CD8-positive, alpha-beta memory T cell (primary cell): ENCODE measurements at places on chromosomes 2 and 18. TPM values are rescaled to one million over a fixed set of nuclear protein-coding genes. Genes with fewer than 3 reads are reported as not detected.

- H3K36me3 ChIP-seq, result no peaks in the 10 kb centered on the region
- H3K4me3 ChIP-seq, result no peak overlapping the region
- no peak for DNase-seq
- H3K4me1 ChIP-seq, result no peaks in the 10 kb centered on the region
These were observed 418.9 kb downstream of the IRS1 start for GRCh38 chr2:226380679-226381078.

DNA sequence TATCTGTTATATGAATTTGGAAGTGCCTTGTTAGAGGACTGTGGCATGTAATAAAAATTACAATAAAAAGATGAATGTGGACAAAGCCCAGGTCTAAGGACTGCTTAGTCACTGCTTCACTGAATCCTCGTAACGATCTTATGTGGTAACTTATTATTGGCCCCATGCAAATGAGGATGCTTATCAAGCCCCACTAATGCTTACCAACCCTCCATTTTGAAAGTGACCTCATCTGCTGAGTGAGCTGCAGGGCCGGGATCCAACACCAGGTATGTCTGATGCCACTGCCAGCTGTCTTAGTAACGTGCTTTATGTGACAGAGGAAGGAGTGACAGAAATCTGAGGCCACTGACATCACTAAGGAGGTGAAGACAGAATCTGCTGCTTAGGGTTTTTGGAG lies 65.3 kb upstream of the CCDC85A start:
- H3K36me3 ChIP-seq, result no peaks in the 10 kb centered on the region
- DNase-seq, result no peak
- H3K27ac ChIP-seq, result no peak overlapping the region
- no peaks in the 10 kb centered on the region for H3K4me1 ChIP-seq

Gene IHH
- total RNA-seq, result not detected

DNA sequence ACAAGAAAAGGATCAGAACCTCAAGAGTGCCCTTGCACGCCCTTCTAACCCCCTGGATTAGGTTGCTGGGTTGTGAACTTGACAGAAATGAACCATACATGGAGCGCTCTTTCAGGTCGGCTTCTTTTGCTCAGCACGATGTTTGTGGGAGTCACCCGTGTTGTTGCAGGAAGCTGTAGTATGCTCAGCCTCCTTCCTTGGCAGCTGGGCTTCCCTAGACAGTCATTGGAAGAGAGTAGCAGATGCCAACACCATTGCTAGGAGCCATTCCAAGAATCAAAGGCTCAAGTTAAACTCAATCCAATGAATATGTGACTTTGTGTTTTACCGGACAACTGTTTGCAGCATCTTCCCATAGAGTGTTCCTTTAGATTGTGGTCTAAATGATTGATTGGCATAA lies 47.0 kb downstream of the RAB12 start:
- no peaks in the 10 kb centered on the region for H3K36me3 ChIP-seq
- no peaks in the 10 kb centered on the region for H3K27me3 ChIP-seq
- DNase-seq, result no peak
- H3K27ac ChIP-seq, result no peak overlapping the region
- H3K4me3 ChIP-seq, result no peak overlapping the region

GRCh38 chr2:176104316-176105077 lies 2.6 kb upstream of the HOXD11 start:
- no peaks in the 10 kb centered on the region for H3K36me3 ChIP-seq
- H3K27ac ChIP-seq, result no peak overlapping the region
- no peak overlapping the region for H3K4me3 ChIP-seq
- no peaks in the 10 kb centered on the region for H3K4me1 ChIP-seq
- H3K27me3 ChIP-seq, result peaks cover 78% of the 10 kb centered on the region
- no peak for DNase-seq

- H3K27ac ChIP-seq, result no peak overlapping the region
- H3K4me1 ChIP-seq, result no peaks in the 10 kb centered on the region
- no peaks in the 10 kb centered on the region for H3K36me3 ChIP-seq
- DNase-seq, result no peak
These were observed 24.8 kb downstream of the KCNK3 start for GRCh38 chr2:26717362-26717761.

DNA sequence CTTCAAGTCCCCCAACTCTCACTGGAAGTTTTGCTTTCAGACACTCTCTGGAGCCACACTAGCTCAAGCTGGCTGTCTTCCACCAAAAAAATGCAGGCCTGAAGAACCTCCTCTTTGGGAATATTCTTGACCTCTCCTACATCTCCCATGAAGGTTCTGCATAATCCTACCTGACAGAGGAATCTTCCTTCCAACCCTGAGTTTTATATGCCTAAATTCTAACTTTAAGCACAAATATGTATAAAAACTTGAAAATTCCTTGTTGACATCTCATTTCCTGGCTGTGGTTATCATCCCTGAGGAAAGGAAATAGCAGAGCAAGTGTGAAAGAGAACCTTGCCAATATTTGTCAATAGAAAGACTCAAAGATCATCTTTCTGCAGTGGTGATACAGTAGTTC lies 249.0 kb downstream of the LPIN1 start:
- H3K4me3 ChIP-seq, result no peak overlapping the region
- no peaks in the 10 kb centered on the region for H3K27me3 ChIP-seq
- DNase-seq, result no peak
- no peak overlapping the region for H3K27ac ChIP-seq

Gene SIX3
- total RNA-seq, result not detected

Gene SMAD2
- total RNA-seq, result 337 TPM

DNA sequence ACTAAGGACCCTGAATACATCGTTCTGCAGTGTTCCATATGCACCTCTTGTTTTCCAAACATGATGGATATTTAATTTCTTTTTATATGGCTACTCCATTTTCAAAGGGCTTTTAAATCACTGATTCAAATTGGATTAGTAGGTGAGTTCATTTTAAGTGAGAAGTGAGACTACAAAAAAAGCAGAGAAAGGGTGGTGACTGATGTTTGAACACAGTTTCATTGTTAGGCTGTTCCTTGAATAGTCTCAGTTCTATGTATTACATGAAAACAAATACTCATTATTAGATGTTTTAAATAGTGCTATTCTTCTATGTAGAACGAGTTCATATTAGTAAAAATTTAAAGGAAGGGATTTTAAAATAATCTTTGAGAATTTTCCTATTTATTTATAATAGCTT lies 72.7 kb upstream of the STON1 start:
- no peak overlapping the region for H3K4me3 ChIP-seq
- H3K36me3 ChIP-seq, result peaks cover 39% of the 10 kb centered on the region
- no peaks in the 10 kb centered on the region for H3K27me3 ChIP-seq
- H3K27ac ChIP-seq, result no peak overlapping the region

GRCh38 chr2:149715005-149715592 lies 127.5 kb upstream of the MMADHC start:
- H3K36me3 ChIP-seq, result no peaks in the 10 kb centered on the region
- H3K27ac ChIP-seq, result no peak overlapping the region
- no peaks in the 10 kb centered on the region for H3K4me1 ChIP-seq

Gene MROH2A
- not detected for total RNA-seq

DNA sequence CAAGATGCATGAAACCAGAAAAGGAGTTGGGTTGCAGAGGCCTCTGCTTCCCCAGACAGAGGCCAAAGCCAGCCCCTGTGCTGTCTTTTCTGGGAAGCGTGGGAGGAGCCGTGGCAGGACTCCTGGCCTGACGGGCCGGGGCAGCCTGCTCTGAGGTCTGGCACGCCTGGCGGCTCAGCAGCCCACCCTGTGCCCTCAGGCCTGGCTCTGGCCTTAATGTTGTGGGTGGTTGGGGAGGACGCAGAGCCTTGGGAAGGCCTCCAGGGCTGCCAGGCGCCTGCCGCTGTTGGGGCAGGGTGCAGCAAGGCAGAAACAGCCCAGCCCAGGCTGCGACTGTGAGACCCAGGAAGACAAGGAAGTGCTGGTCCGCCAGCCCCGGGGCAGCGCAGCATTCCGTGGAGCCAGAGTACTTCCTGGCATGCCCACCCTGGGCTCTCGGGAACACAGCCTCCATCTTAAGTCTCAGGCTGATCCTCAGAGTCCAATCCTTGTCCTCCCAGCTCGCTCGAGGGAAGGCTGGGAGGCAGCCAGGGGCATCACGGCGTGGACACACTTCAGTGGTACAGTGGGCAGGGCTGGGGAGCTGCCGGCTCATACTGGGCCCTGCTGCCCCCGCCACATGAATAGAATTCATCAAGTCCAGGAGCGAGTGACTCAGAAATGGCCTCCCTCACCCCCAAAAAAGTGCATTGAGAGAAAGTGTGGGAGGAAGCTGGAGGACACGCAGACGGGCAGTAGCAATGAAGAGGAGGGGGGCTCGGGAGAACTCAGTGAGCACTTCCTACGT lies 72.6 kb downstream of the EMX1 start:
- no peaks in the 10 kb centered on the region for H3K27me3 ChIP-seq
- H3K4me3 ChIP-seq, result no peak overlapping the region
- H3K4me1 ChIP-seq, result no peaks in the 10 kb centered on the region
- H3K36me3 ChIP-seq, result no peaks in the 10 kb centered on the region
- H3K27ac ChIP-seq, result no peak overlapping the region

DNA sequence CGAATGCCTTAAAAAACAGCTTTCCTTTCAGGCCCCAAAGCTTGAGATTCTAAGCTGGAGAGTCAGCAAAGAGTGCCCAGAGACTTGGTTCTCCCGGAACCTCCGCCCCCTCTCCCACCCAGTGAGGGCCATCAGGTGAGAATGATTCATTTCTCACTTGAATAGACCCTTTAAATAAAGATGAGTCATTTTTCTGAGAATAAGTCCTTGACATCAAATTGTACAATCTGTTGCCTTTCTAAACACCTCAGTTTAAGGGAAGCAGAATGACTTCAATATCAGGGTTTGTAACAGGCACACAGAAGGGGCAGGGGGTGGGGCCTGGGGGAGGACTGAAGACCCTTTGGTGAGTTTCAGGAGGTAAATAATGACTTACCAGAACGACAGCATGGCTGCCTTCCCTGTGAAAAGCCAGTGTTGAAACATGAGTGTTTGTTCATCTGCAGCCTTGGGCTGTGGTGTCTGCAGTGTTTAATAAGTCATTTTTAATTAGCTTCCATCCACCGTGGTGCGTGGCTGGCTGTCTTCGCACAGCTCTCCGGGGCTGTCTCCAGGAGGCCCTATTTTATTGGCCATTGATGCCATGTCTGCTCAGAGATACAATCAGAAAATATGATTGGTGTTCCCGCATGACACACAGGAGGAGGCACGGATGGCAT lies 134.9 kb upstream of the ZNF236 start:
- H3K4me1 ChIP-seq, result no peaks in the 10 kb centered on the region
- H3K27me3 ChIP-seq, result no peaks in the 10 kb centered on the region
- H3K4me3 ChIP-seq, result no peak overlapping the region
- no peaks in the 10 kb centered on the region for H3K36me3 ChIP-seq
- H3K27ac ChIP-seq, result no peak overlapping the region

GRCh38 chr2:42974169-42974720 lies 181.9 kb upstream of the HAAO start:
- H3K27ac ChIP-seq, result no peak overlapping the region
- DNase-seq, result no peak

Gene EMX1
- 0.82 TPM for total RNA-seq

DNA sequence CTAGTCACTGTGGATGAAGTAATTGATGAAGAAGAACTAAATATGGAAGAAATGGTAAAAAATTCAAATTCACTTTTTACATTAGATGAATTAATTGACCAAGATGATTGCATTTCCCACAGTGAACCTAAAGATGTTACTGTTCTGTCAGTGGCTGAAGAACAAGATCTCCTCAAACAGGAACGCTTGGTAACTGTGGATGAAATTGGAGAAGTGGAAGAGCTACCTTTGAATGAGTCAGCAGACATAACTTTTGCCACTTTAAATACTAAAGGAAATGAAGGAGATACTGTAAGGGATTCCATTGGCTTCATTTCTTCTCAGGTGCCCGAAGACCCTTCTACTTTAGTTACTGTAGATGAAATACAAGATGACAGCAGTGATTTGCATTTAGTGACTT lies 26.6 kb upstream of the DYSF start:
- H3K4me3 ChIP-seq, result no peak overlapping the region
- H3K27me3 ChIP-seq, result no peaks in the 10 kb centered on the region
- no peak overlapping the region for H3K27ac ChIP-seq
- no peak for DNase-seq

Gene MAB21L4
- not detected for total RNA-seq

Gene LONRF2
- total RNA-seq, result 0.13 TPM

Gene FANCL
- 25.1 TPM for total RNA-seq

DNA sequence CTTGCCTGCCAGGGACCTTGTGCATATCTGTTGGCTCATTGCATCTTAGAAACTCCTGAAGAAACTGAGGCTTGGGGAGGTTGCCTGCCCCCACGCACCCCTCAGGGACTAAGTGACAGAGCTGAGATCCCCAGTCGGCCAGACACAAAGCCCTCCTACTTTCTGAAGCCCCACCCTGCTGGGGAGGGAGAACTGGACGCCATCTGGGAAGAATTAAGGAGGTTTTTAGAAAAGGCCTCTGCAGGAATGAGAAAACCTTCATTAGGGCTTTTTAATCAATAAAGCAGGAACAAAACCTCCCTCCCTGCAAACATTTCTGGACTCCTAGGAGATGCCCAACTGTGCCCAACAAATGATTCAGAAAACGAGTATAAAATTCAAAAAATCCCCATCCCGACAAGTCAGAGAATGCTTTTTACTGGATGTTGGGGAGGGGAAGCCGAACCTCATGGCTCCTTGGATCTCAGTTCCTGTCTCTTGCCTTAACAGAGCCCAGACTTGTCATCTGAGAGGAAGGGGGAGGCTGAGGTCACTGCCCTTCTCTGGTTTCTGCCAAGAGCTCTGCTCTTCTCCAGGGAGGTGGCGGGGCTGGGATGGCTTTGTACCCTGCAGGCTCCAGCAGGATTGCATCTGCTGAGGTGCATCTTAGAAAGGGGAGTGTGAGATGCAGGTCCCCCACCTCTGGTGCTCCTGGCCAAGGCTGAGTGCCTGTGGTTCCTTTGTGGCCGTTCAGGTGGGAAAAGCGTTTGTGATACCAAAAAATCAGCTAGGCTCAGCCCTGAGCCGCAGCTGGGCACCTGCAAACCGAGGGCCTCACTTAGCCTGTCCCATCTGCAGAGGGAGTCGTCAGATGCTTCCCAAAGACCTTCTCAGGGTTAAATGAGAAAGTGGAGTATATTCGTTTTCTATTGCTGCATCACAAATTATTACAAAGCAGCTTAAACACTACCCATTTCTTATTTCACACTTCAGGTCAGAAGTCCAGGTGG lies 142.4 kb downstream of the ZFP36L2 start:
- H3K27me3 ChIP-seq, result no peaks in the 10 kb centered on the region
- DNase-seq, result no peak
- H3K27ac ChIP-seq, result no peak overlapping the region
- H3K4me3 ChIP-seq, result no peak overlapping the region
- no peaks in the 10 kb centered on the region for H3K36me3 ChIP-seq

Gene MC5R
- total RNA-seq, result not detected

Gene LINC00305
- total RNA-seq, result not detected

Gene RAPGEF4
- total RNA-seq, result not detected

Gene CKAP2L
- total RNA-seq, result 19.6 TPM

- no peak for DNase-seq
These were observed 2.8 kb downstream of the TMEM169 start for GRCh38 chr2:216084547-216084946.

Gene PJVK
- total RNA-seq, result 1.5 TPM

Gene WDR35
- total RNA-seq, result 11.0 TPM
